Amygdala (tissue), 56 donors: ENCODE measurements at places on chromosomes 7 and 10.

DNA sequence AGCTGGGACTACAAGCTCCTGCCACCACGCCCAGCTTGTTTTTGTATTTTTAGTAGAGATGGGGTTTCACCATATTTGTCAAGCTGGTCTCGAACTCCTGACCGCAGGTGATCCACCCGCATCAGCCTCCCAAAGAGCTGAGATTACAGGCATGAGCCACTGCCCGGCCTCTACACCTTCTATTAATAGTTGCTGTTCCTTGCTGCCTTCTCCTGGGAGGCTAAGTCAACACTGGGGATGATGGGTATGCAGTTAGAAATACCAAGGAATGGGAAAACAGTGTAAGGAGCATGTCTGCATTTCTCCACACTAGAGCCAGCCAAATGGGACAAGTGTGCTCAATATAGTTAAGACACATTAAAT, 97.3 kb upstream of the PDLIM1 start:
- DNase-seq = no peak

DNA sequence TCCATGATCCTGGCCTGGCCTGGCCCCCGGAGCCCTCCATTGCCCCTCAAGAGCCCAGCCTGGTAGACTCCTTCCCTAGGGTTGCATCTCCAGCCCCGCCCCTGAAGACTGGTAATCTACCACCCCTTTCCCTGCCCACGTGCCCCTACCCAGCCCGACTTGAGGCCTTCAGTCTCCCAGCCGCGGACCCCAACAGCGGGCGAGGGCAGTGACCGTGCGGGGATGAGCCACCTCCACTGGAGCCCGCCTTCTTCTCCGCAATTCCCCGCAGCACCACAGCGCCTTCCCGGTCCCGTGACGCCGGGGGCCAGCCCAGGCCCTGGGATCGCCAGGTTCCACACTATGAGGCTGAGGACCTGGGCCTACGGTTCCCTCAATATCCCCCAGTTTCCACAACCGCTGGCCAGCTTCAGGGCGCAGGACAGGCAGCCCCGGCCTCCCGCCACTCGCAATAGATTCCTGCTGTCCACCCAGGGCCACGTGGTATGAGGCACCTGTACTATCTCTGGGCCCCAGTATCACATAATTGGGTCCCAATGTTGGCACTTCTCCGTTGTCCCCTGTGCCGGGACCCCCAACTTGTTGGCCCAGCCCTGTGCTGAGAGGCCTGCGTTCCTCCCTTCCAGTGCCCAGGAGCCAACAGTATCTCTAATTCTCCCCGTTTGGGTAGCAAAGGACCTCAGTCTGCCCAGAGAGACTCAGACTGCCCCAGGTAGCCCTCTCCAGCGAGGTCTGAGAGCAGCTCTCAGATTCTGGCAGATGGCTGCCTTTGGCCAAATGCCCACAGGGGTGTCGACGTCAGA, 1.1 kb upstream of the GPRIN2 start:
- DNase-seq = no peak

GRCh38 chr7:153398789-153399553, 639.4 kb downstream of the ACTR3B start:
- no peak for DNase-seq

- DNase-seq = no peak
Measured at GRCh38 chr10:50420196-50420595, 168.9 kb upstream of the ASAH2 start.

DNA sequence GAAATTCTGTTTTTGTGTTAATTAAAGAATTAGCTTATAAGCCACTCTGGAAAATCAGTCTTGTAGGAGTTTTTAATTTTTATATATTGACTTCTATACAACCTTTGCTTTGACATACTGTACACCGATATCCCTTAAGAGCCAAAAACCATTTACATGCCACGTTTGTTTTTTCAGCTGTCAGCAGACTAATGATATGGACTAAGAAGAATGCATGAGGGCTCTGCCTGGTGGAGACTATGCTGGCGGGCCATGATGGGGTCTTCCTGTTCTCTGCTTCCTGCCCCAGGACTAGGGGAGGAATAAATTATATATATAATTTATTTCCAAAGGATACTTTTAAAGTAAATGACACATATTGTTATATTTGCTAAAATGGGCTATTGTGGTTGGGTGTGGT, 96.3 kb downstream of the CDK14 start:
- no peak for DNase-seq

- no peak for DNase-seq
Measured at GRCh38 chr10:75035975-75036708, 75.3 kb upstream of the SAMD8 start.

DNA sequence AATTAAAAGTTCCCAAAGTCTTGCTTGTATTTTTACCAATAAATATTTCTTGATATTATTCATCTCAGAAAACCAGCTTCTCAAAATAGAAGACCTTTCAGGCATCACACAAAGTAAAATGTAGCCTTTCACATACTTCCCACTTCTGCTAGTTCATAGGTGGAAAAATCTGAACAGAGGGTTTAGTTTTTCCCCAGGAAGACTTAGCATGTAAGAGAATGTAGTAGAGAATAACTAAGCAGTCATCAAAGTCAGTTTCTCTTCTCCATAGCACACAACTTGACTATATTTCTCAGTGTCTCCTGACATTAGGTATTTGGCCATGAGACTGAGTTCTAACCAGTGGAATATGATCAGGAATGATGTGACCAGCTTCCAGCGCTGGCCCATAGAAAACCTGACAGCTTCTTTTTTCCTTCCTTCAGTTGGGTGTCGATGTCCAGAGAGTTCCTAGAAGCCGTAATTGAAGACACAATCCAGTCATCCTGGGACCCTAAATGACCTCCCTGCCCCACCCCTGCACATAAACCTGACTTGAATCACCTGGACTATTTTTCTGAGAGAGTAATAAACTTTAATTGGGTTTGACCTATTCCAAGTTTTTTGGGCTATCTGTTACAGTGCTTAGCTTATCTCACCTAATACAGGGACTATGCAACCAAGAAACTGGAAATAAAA, 67.5 kb upstream of the WNT16 start:
- DNase-seq = no peak

DNA sequence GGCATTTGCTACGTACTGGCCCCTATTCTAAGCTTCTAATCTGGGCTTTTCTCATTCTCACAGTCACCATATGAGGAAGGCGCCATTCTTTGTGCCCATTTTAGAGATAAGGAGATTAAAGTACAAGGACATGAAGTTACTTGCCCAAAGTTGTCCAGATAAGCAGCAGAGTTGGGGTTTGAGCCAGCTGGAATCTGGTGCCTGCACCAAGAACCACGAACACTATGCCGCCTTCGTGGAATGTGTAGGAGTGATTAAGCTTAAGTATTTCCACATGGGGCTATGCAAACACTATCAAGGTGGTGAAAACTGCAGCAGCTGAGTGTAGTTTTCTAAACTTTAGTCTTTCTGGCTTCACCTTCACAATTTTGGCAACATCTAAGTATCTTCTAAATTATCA, 342.7 kb upstream of the ETV1 start:
- DNase-seq = no peak

GRCh38 chr10:103687172-103687571, 168.2 kb downstream of the SH3PXD2A start:
- DNase-seq = no peak

DNA sequence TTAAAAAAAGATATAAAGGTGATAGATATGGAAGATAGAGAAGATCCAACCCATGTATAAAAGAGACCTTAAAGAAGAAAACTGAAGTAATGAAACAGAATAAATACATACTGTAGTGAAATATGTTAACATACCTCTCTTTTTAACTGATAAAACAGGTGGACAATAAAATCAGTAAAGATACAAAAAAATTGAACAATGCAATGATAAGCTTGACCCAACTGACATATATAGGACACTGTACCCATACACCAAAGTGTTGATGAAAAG, 17.4 kb upstream of the PRF1 start:
- DNase-seq = no peak

GRCh38 chr10:67327626-67328535, 368.1 kb downstream of the CTNNA3 start:
- no peak for DNase-seq
